ENCODE measurements at places on chromosomes 11 and 22.
A peak's percentile ranks its signal among the peaks of the same experiment; 100 is the strongest.

GRCh38 chr22:38312261-38312800 is 4.9 kb downstream of the CSNK1E start:
- no peak for DNase-seq

- no peak for DNase-seq
Observed at GRCh38 chr11:11290354-11290753, 62.7 kb downstream of the CSNK2A3 start.

DNA sequence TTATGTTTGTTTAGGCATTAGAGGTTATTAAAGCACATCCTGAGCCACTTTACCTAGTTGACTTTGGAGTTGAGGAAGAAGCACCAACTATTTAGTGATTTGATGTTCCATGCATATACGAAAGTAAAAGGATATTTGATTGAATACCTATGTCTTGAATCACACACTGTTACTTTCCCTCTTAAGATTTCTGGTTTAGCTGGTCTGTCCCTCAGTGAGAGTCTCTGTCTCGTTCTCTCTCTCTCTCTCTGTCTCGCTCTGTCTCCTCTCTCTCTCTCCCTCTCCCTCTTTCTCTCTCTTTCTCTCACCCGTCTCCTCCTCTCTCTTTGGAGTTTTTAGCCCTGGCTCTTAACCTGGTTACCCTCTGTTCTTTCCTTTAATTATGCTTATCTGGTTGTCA is 11.0 kb downstream of the CTNND1 start:
- DNase-seq: no peak

DNA sequence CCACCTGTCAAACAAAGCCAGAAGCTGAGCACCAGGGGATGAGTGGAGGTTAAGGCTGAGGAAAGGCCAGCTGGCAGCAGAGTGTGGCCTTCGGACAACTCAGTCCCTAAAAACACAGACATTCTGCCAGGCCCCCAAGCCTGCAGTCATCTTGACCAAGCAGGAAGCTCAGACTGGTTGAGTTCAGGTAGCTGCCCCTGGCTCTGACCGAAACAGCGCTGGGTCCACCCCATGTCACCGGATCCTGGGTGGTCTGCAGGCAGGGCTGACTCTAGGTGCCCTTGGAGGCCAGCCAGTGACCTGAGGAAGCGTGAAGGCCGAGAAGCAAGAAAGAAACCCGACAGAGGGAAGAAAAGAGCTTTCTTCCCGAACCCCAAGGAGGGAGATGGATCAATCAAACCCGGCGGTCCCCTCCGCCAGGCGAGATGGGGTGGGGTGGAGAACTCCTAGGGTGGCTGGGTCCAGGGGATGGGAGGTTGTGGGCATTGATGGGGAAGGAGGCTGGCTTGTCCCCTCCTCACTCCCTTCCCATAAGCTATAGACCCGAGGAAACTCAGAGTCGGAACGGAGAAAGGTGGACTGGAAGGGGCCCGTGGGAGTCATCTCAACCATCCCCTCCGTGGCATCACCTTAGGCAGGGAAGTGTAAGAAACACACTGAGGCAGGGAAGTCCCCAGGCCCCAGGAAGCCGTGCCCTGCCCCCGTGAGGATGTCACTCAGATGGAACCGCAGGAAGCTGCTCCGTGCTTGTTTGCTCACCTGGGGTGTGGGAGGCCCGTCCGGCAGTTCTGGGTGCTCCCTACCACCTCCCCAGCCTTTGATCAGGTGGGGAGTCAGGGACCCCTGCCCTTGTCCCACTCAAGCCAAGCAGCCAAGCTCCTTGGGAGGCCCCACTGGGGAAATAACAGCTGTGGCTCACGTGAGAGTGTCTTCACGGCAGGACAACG is 11.7 kb downstream of the CXCR5 start:
- peak; percentile 95 for DNase-seq

DNA sequence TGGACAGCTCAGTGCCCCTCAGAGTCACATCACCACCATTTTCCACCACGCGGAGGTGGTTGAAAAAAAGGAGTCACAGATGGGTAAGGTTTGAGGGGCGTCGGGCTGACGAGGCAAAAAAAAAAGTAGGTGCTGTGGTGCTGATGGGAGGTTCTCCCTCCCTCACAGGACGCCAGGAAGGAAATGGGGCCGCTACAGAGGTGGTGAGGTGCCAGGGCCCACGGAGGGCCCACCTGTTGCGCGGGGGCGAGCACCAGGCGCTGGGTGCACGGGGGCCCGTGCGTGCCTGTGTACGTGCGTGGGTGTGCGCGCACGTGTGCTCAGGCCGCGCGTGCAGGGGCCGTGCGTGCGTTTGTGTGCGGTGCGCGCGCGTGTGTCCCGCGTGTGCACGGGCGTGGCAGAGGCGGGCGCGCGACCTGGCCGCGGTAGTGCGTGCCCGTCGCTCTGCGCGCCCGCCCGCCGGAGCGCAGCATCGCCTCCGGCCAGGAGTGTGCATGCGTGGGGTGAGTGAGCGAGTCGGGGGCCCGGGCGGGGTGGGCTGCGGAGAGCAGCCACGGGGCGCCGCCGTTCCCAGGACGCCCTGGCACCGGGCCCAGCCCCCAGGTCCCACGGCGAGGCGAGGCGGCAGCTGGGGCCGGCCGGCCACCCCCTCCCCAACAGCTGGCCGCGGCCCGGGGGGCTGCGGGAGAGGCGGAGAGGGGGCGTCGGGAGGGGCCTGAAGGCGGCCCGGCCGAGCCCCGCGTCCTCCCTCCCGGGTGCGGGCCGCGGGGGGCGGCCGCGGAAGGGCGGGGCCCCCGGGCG is 2.8 kb downstream of the PDGFB start:
- DNase-seq: no peak

GRCh38 chr11:85672105-85672902 is 7.4 kb upstream of the CREBZF start:
- DNase-seq: no peak

GRCh38 chr22:28810821-28811491 is 10.6 kb upstream of the XBP1 start:
- DNase-seq: peak; percentile 66

- no peak for DNase-seq
Observed at GRCh38 chr11:112513417-112513816, 252.8 kb upstream of the PLET1 start.

- peak; percentile 39 for DNase-seq
Observed at GRCh38 chr11:35304386-35304775, 115.0 kb downstream of the SLC1A2 start.

- peak; percentile 82 for DNase-seq
Observed at GRCh38 chr11:118996926-118997626, 862 bp upstream of the CENATAC start.

DNA sequence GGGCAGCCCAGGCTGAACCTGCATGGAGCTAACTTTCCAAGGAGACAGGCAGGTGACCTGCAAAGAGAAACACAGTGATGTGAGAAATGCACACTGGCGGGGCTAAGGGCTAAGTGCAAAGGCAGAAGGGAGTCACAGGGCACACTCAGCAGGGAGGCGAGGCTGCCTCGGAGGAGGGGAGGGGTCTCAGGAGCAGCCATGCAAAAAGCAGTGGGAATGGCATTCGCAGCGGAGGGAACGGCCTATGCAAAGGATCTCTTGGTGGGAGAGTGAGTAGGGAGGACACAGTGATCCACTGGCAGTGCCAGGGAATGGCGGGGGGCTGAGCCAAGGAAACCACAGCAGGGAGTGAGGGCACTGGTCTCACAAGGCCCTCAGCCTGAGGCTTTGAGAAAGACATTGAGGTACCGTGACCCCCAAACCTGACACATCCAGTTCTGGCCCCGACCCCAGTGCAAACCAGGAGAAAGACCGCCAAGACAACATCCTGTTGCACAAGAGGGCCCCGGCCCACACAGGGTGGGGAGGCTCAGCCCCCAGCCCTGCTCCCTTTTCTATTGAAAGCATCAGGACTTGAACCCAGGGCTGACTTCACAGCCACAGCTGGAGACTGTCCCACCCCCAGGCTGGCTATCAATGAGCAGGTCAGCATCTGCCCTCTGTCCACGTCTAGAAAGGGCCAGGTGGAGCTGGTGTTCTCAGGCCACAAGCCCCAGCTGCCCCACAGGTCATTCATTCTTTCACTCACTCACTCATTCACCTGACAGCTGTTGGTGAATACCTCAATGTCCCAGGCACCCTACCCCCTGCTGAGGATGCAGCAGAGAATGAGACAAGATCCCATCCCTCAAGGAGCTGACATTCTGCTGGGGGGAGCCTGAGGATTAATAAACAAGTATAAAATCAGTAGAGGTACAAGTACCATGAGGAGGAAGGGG is 50.7 kb downstream of the IGLL1 start:
- DNase-seq: no peak

DNA sequence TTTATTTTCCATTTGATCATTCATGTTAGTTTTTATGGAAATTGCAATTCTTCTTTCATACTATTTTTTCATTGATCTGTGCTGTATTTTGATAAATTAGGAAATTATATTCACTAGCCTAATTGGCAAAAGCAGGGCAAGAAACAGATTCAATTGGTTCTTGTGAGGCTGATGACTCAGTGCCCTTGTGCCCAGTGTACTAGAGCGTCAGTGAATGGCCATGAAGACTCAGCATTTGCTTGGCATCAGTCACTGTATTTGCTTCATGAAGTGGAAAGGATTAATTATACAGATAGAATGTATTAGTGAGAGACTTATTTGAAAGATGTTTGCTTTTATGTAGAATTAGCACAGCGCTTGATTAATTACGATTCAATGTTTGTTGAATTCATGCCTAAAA is 31.8 kb downstream of the MRGPRX1 start:
- no peak for DNase-seq

GRCh38 chr22:25782831-25783230 is 40.8 kb downstream of the MYO18B start:
- DNase-seq: no peak

DNA sequence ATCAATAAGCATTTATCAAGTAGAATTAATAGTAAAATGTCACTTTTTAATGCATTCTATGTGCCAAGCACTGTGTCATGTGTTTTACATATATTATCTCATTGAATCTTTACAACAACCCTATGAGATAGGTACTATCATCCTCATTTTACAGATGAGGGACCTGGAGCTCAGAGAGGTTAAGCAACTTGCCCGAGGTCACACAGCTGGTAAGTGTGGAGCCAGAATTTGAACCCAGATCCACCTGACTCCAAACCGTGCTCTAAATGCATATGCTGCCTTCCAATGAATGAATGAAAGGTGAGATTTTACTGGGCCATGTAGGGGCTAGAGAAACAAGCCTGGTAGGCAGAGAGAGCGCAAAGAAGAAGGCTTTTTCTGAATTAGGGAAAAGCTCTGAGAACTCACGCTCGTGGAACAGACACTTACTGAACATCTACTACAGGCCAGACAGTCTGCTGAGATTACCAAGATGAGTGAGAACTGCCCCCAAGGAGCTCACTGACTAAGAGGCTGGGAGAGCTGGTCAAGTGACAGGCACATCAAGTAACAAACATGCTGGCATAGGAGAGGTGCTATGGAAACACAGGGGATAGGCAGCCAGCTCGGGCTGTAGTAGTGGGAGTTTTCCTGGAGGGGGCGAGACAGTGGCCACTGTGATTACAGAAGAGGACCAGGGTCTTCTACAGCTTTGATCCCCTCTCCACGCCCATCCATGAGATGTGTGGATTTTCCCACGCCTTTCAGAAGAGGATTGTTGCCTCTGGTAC is 4.4 kb downstream of the ABCG4 start:
- DNase-seq: no peak

GRCh38 chr11:72308226-72309073 is 64.5 kb upstream of the PHOX2A start:
- no peak for DNase-seq

- no peak for DNase-seq
Observed at GRCh38 chr11:72962084-72962483, 147.9 kb downstream of the ATG16L2 start.

GRCh38 chr11:117412176-117412575 is 84.5 kb downstream of the CEP164 start:
- no peak for DNase-seq

GRCh38 chr11:66231561-66231960 is 36.9 kb upstream of the RAB1B start:
- DNase-seq: no peak

DNA sequence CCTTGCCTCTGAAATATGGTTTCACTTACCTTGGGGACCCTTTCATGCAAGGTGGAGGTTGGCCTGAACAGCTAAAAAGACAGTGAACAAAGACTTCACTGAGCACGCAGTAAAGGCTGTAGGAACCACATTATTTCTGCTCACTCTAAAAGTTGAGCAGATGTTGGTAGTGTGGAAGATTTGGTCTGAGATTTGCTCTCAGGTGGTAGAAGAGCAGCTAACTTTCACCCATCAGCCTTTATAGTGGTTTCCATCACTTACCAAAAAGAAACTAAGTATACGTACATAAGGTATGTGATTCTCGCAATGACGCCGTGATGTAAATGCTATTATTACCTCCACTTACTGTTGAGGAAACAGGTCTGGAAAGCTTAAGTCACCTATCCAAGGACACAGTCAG is 47.3 kb downstream of the PRR5L start:
- peak; percentile 33 for DNase-seq

GRCh38 chr11:10793470-10794255 is 15.1 kb downstream of the EIF4G2 start:
- DNase-seq: no peak

DNA sequence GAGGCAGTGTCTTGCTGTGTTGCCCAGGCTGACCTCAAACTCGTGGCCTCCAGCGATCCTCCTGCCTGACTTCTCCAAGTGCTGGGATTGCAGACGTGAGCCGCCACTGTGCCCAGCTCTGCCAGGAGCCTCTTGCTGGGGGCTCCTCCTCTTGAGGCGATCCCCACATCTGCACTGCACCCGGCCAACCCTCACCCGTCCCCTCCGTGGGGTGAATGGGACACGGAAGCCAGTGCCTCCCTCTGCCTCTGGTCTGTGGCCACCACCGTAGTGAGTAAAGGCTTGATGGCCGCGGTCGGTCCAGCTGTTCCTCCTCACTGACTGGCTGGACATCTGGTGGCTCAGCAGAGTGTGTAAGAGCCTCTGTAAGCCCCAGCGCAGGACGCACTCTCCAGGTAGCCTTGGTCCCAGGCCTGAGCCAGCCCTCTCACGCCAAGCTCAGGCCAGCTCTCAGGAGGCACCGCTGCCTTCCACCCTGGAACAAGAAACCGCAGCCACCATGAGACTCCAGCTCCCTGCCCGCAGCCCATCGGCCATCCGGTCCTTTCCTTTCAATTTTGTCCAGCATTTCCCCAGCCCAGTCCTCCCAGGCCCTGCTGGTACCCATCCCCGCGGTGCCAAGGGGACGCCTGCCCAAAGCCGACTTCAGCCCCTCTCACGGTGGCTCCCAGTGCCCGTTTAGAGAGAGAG is 100.3 kb downstream of the BRD1 start:
- DNase-seq: no peak

DNA sequence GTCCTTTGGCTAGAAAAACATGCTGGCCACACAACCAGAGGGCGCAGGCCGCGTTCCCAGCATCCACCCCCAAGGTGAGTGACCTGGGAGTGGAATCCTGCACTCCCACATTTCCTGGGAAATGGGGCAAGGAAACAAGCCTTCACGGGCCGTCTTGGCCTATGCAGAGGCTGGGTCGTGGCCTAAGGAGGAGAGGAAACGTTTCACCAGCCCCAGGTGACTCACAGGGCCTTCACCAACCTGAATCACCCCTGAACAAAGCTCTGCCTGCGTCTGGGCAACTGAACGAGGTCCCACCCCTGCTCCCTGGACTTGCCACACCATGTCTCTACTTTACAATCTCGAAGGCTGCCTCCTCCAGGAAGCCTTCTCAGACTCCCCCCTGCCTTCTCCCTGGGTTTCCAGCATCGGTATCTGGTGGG is 13.2 kb downstream of the MYH9 start:
- peak; percentile 87 for DNase-seq

GRCh38 chr22:27554841-27555456 is 246.6 kb downstream of the MN1 start:
- no peak for DNase-seq

GRCh38 chr22:38504731-38505540 is 1.2 kb downstream of the DDX17 start:
- peak; percentile 78 for DNase-seq
